ENCODE measurements at places on chromosomes 5 and 9.

DNA sequence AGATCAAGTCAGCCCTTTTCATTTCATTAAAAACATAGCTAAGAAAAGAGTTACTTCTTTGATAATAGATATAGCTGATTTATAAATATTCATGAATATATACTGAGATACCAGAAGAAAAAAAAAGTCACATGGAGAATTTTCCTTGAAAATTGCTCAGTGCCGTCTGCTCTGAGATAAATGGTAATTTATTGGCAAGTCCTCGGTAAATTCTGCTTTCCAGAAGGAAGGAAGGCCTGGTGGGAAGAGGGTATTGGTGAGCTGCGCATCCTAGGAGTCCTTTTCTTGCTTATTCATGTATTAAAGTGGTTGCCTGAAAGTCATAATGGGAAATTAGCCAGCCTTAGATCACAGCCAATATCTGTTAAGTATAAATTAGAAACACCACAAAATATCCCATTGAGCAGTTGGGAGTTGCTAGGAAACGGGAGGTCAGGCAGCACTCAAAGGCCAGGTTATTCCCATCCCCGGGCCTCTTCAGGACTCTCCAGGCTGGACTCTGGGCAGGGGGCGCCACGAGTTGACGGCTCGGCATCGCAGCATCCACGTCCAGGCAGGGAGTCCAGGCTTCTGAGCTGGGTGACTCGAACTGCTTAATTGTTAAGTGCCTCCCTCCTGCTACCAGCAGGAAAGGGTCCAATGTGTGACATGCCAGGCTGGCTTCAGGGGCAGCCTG is 116.7 kb upstream of the RETREG1 start:
- DNase-seq, result no peak

DNA sequence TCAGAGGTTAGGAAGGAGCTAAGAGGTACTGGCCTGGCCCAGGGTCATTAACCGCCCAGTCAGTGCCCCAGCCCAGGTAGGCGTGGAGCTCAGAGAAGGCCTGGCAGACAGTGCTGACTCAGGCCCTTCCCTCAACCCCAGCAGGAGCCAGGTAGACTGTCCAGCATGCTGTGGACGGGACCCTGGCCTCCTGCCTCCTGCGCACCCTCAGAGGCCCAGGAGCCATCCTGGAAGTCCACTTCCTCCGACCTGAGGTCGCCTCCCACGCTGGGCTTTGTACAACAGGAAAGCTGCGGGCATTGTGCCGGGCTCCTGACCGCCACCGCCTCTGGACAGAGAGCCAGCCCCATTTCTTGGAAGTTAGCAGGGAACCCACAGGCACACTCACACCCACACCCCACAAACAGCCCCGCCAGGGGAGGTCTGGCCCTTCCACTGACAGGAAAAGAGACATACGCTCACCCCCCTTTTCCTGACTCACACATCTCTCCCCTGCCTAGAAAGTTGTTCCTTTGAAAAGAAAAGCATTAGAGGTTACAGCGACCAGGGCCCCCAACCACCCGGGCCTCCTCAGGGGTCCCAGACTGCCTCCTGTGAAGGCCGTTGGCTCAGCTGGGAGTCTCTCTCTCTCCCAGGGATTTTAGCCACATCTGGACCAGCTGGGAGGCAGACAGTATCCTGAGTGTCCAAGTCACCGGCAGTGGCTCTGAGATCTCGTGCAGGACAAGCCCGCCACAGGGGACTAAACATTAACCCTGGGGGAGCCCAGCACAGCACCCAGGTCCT is 7.7 kb downstream of the RALGDS start:
- DNase-seq, result no peak

DNA sequence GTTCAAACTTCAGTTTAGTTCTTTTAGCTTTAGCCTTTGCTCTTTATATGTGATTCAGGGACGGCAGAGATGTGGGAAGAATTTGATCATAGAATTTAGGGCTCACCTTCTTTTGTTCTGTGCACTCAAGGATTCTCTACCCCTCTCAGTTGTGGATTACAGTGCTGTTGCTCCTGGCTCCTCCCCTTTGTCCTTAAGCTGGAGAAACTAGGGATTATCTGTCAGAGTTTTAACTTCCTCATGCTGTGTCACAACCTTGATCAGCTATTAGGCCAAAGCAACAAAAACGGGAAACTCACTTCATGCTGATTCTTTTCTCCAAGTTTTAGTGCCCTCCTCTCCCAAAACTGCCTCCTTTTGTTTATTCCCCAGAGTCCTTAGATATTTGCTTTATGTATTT is 13.0 kb upstream of the PCDHAC2 start:
- DNase-seq, result no peak

DNA sequence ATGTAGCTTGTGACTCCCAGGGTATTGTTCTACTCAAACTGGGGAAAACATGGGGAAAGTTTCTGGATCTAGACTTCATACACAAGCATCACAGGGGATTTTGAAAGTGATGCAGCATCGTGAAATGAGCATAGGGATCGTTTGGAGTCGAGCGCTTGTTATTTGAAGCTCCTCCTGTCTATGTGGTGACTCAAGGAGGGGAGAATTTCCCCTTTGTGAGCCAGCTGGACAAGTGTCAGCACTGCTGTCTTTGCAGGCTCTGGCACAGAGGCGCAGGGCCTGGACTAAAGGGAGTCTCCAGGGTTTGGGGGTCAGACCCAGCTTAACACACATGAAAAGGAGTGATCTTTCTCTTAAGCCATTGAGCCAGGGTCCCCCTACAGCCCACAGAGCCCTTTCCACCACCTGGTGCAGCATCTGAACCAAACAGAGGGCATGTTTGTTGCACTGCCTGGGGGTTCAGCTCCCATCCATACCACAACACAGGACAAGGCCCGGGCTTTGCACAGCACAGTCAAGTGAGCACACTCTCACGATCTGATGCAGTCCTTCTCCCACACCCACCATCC is 51.0 kb downstream of the IRF1 start:
- peak; percentile 95 for DNase-seq

- no peak for DNase-seq
Measured at GRCh38 chr5:59151162-59151889, 568.5 kb downstream of the RAB3C start.

GRCh38 chr9:135887585-135888050 is 19.7 kb downstream of the CAMSAP1 start:
- no peak for DNase-seq

DNA sequence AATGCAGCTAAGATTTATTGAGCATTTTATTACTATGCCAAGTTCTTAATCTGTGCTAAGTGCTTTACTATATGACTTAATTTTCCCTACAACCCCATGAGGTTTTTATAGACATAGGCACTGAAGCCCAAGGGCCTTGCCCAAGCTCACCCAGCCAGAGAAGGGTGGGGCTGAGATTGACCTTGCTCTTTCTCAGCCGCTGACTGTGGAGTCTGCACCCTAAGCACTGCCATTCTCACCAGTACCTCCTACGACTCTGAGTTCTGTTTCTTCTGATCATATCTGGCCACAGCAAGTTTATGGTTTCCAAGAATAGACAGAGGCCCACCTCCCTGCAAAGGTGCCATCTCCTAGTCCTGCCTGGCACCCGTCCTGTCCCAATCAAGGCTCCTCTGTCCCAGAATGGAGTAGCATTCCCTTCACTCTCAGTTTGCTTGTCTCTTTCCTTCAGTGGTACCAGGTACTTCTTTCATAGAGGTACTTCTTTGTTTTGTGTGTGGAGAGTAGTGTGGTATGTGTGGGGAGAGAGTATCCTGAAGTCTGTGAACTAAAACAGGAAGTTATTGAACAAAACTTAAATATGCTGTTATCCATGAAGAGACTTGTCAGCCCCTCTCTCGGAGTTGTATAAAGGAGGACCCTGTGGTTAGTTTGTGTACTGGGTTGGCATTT is 42.6 kb downstream of the CSF1R start:
- peak; percentile 42 for DNase-seq

- DNase-seq, result peak; percentile 48
Measured at GRCh38 chr9:99103901-99104458, 933 bp upstream of the TGFBR1 start.

GRCh38 chr5:68333649-68334552 is 118.3 kb downstream of the PIK3R1 start:
- DNase-seq, result peak; percentile 83

DNA sequence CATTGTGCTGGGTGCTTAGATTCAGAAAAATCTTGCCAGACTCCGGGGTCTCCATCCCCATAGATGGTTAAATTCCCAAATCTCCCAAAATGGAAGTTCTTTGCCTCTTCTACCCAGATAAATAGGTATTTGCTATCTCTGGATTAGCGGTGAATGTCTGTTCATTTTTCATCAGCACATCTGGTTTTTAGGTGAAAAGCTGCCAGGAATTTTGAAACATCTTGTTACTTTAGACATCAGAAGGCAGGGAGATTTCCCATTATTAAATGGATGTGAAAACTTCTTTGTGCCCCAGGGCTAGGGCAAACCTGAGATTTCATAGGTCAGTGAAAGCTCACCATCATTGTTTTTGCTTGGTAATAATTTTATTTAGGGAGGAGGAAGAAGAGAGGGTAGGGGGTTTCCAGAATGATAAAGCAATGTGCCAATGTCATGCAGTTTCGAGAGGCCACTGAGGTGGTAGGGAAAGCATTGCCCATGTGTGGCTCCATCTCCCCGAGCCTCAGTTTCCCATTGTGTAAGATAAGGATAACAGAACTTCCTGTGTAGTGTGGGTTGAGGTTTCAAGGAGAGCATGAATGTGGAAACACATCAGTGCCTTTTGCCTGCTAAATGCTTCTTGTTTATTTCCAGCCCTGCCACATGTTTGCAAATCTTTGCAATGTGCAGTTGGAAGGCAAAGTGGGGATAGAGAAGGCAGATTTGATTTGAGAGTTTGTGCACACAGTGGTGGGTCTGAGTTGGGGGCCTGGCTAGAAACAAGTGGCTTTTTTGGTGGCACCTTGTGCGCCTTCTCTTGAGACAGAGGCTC is 147.2 kb upstream of the KLF4 start:
- DNase-seq, result peak; percentile 31

- DNase-seq, result no peak
Measured at GRCh38 chr5:761059-761771, 23.3 kb downstream of the ZDHHC11B start.

DNA sequence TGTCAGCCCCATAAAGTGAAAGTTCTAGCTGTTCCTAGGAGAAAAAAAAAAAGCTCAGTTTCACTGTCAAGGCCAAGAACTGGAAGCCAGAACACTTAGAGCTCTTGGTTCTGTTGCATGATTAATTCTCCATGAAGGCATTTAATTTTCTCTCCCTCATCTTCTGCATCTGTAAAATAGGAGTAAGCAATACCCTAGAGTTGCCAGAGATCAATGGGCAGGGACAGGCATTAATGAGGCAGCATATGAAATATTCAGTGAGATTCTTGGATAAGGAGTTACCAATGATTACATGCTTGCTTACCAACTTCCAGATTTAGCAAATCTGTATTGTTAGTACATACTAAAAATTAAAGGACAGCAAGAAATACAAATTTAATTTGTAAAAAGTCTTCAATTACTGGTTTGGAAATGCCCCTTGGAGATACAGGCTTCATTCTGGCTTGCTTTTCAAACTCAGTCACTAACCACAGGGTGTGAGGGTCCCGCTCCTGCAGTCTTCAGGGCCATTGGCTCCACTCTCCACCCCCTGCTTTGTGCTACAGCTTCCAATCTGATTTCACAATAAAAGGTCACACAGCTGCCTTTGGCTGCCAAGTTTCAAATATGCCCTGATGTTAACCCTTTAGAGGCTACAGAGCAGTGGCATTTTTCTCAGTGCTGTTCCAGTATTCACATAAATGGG is 624.6 kb downstream of the BNC2 start:
- DNase-seq, result peak; percentile 45

- peak; percentile 43 for DNase-seq
Measured at GRCh38 chr5:59416451-59416850, 477.1 kb downstream of the PDE4D start.

- no peak for DNase-seq
Measured at GRCh38 chr9:133141833-133142595, 21.0 kb upstream of the RALGDS start.
